ENCODE measurements at places on chromosomes 4 and X.

DNA sequence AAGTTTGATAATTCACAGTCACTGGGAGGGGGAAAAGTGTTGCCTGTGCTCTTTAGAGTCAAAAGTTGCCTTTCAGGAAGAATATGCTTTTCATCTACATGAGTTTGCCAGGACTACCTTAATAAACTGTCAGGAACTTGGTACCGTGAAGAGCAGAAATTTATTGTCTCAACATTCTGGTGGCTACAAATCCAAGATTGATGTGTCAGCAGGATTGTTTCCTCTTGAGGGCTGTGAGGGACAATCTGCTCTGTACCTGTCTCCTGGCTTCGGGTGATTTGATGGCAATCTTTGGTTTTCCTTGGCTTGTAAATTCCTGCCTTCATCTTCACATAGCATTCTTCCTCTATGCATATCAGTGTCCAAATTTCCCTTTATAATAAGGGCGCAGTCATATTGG lies 277.2 kb downstream of the PDGFC start:
- DNase-seq: no peak

DNA sequence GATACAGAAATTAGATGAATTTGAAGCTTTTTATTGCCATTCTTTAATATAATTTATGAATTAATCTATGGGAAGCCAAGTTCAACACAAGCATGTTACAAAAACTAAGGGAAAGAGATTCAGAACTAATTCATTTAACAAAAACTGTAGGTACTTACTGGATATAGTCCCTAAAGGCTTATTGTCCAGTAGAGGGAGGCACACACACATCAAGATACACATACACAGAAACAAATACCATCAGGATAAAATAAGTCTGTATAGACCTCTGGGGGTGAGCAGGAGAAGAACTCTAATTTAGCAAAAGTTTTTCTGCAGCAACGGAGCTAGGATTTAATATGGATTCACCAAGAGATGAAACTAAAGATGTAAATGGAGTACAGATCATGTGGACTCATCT lies 83.0 kb upstream of the IL13RA1 start:
- DNase-seq: no peak

- DNase-seq: no peak
Measured at GRCh38 chrX:47156611-47157520, 11.8 kb downstream of the RBM10 start.

- DNase-seq: no peak
Measured at GRCh38 chr4:120873554-120873953, 49.0 kb downstream of the PRDM5 start.

DNA sequence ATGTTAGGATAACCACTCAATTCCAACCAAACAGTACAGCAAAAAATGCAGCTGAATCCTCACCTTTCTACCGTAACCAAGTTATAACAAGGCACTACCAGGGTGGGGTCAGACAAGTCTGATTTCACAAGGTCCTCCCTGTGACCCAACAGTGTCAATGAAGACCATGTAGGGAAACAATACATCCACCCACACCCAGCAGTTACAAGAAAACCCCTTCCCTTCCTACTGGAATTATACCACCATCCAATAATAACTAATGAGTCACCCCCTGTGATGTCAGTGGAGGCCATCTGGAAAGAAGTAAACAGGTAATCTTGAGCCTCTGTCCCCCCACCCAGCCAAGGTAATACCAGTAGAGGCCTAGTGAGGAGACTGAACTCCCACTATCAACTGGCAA lies 117.6 kb downstream of the FGF16 start:
- DNase-seq: no peak

DNA sequence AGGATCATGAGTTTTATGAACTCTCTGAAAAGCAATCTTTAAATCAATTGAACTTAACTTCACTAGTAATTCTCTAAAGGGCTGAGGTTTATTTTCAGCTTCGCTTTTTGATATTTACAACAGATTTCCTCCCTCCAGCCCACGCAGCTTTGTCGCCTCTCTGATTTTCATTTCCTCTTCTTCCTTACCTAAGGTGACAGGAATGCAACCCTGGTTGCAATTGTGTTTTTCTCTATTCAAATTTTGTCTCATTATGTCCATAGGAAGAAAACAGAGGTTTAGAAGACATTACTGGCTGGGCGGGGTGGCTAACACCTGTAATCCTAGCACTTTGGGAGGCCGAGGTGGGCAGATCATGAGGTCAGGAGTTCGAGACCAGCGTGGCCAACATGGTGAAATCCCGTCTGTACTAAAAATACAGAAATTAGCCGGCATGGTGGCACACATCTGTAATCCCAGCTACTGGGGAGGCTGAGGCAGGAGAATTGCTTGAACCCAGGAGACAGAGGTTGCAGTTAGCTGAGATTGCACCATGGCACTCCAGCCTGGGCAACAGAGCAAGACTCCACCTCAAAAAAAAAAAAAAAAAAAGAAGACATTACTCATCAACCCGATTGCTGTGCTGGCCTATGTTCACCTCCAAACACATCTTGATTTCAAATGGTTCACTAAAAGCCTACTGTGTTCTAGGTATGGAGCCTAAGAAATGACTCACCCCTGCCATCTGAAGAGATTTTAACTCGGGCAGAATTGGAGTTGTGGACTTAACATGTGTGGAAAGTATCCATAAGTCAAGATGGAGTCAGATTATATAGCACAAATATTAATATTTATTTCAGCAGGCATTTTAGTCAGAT lies 36.8 kb downstream of the VSIG4 start:
- no peak for DNase-seq

- DNase-seq: no peak
Measured at GRCh38 chr4:22736912-22737311, 44.2 kb downstream of the GBA3 start.

- DNase-seq: peak; percentile 94
Measured at GRCh38 chrX:1481636-1482529, 29.2 kb upstream of the ASMTL start.

- no peak for DNase-seq
Measured at GRCh38 chr4:84995386-84995785, 28.9 kb upstream of the WDFY3 start.

DNA sequence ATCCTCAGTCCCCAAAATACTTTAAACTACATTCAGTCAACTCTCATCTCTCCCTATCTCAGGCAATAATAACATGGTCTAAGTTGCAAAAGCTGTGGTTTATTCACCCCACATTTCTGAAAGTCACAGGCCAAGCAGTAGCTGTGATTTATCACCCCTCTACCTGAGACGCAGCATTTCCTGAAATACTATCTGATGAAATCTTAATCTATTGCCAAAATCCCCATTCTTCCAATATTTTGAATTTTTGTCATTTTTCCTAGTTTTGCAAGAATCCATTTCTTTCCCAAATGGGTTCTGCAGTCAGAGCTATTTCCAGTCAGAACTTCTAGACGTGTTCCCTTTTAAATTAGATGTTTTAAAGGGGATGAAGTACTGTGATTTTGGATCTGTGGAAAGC lies 148.3 kb downstream of the BANK1 start:
- no peak for DNase-seq

- no peak for DNase-seq
Measured at GRCh38 chr4:186392017-186392416, 126.0 kb downstream of the F11 start.

- DNase-seq: no peak
Measured at GRCh38 chr4:13159041-13159620, 325.0 kb downstream of the RAB28 start.

GRCh38 chr4:99634742-99635360 lies 22.8 kb downstream of the C4orf54 start:
- DNase-seq: no peak

DNA sequence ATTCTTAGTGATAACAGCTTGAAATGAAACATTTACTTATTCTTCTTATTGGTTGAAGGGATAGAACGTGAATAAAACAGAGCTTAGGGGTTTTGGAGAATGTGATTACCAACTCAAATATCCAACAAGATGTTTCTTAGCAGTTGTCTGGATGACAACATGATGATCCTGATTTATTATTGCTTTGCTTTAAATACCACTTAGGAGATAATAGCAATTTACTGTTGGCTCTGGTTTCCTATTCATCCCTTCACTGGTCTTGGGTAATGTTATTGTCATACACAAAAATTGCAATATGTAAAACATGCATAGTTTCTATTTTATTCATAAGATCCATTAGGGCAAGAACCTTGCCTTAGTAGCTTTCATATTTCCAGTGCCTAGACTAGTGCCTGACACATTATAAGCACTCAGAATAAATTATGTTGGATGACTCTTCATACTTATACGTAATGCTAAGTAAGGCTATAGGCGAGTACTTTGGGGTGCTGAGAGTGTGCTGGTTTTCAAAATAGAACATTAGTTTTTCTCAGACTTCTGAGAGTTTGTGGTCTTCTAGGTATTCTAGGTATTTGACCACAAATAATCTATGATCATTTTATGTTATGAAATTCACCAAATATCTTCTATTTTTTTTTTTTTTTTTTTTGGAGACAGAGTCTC lies 58.6 kb upstream of the PGRMC2 start:
- DNase-seq: no peak

DNA sequence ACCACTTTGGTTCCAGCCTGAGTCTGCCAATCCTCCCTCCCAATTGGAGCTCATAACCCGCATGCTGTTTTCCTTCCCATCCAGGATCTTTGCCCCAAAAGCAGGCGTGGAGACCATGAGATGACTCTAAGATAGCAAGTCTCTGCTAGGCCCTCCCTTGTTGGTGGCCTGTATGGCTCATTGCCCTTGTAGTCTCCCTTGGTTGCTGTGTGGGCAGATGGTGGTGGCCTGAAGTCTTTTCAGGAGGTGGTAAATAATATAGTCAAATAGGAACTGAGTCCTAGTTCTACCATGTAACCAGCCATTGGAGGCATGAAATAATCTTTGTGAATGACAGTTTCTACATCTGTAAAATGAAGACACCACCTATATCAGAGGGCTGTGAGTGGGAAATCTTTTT lies 1.2 kb downstream of the ATP6AP1 start:
- DNase-seq: no peak

DNA sequence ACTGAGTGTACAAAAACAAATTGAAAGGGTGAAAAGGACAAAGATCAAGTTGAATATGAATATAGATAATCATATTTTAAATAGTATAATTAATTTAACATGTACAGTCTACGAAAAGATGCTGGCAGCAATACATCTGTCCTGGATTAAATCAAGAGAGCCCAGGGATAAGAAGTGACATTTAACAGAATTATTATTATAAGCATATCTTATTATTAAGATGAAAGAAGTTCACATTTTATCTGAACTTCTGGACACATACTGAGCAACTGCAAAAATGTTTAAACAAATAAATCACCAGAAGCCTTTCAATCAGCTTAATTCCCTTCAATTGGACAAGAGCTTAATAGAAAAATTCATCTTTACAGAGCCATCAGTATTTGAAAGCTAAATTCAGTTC lies 50.4 kb downstream of the SERTM2 start:
- DNase-seq: no peak

DNA sequence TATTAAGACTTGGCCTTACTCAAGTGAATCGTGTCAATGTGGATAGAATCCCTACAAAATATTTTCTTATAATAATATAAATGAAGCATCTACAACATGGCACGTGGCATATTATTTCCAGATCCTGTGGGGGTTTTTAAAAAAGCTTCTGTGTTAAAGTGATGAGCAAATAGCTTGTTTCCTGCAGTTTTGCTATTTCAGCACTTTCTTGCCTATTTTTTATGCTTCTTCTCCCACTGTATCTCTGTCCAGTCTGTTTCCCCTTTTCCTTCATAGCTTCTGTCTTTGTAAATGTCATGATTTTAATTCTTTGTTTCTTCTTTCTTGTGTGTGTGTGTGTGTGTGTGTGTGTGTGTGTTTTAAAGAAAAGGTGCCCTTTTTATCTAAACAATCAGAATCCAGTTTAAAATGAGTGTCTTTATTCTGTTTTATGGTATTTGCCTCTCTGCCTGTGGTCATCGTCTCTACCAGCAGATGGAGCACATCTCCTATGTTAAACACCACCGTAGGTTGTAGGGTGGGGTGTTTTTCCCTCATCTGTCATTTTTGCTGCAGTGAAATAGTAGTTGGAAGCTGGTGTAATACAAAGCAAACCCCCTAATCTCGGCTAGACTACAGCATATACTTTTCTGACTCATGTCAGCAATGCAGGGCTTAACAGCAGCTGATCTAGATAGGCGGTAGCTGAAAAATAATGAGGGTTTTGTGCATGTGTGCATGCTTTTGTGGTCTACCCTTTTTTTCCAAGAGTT lies 33.1 kb downstream of the FTHL17 start:
- peak; percentile 4 for DNase-seq

- DNase-seq: no peak
Measured at GRCh38 chr4:147160908-147161513, 215.3 kb upstream of the TTC29 start.

DNA sequence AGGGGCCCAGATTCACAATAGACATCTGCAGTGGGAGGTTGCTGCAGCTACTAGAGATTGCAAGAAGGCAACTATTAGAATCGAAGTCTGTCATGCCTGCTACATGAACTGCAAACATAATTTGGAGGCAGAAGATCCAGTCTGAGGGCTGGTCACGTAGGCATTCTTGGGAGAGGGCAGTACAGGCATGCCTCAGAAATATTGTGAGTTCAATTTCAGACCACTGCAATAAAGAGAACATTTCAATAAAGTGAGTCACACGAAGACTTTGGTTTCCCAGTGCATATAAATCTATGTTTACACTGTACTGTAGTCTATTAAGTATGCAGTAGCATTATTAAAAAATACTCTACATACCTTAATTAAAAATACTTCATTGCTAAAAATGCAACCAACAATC lies 585.8 kb upstream of the FAT1 start:
- no peak for DNase-seq

GRCh38 chr4:152065545-152065944 lies 304.7 kb upstream of the GATB start:
- DNase-seq: no peak

DNA sequence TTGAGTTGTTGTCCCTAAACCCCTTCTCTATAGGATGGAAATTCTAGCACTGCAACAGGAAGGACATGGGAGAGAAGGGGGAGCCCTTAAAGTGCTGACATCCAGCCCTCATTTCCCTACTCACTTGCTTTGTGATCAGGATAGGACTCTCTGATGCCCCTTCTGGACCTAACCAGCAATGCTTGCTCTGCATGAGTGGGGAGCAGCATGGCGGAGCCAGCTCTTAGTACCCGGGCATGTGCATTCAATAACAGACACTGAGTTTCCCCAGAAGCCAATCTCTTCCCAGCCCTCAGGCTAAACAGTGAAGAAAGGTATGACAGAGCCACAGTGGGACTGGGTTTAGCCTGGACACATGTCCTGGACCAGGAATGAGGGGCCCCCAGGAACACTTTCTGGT lies 14.0 kb downstream of the SOD3 start:
- no peak for DNase-seq

GRCh38 chr4:5959211-5959982 lies 58.8 kb downstream of the C4orf50 start:
- DNase-seq: no peak

Data from CD4-positive, CD25-positive, alpha-beta regulatory T cell (primary cell).